Right lobe of liver (tissue), 6 donors: ENCODE measurements at places on chromosomes 2 and 18.

- DNase-seq = no peak
Measured at GRCh38 chr18:42773870-42774269, 341.6 kb downstream of the RIT2 start.

DNA sequence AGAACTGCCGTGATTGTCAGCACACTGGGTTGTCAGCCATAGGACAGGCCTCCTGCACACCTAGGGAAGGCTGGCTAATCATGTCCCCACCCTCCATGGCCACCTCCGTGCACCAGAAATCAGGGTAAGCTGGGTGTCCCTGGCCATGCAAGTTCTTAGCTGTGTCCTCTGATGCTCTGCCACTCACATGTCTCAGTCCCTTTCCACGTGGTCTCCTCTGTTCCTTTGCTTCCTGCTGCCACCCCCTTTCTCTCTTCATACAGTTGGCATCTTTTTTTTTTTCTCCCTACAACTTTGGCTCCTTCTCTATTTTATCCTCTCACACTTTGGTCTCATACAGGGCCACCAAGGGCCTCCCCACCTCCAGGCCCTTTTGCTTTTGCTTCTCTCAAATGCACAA, 153.7 kb downstream of the TPGS2 start:
- no peak for DNase-seq

DNA sequence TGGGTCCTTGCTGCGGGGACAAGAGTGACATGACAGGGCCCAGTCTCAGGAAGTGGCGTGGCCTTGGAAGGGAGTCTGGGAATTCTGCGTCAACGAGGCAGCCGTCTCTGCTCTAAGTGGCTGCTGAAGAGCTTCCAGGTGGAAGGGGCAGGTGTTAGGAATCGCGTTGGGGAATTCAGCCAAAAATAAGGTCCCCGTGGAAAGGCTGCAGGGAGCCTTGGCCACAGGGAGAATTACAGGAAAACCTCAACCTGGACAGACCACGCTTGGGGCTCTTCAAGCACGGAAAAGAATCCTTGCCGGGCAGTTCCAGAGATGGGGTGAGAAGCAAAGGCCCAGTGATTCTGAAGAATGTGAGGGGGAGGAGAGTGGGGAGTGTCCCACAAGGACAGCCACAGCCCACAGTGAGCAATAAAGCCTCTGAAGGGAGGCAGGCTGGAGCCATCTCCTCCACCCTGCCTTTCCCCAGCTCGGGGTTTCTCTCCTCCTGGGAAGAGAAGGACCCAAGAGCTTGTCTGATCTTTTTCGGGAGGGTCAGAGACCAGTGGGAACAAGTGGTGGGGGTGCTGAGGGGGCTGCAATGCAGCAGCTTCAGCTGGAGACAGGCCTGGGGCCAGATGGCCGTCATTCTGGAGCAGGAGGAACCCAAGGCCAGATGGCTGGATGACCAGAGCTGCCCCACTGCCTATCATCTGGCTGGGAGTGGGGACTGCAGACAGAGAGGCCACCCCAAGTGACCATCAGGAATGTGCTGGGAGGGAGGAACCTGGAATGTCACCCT, 106.4 kb upstream of the SMAD2 start:
- DNase-seq = no peak

DNA sequence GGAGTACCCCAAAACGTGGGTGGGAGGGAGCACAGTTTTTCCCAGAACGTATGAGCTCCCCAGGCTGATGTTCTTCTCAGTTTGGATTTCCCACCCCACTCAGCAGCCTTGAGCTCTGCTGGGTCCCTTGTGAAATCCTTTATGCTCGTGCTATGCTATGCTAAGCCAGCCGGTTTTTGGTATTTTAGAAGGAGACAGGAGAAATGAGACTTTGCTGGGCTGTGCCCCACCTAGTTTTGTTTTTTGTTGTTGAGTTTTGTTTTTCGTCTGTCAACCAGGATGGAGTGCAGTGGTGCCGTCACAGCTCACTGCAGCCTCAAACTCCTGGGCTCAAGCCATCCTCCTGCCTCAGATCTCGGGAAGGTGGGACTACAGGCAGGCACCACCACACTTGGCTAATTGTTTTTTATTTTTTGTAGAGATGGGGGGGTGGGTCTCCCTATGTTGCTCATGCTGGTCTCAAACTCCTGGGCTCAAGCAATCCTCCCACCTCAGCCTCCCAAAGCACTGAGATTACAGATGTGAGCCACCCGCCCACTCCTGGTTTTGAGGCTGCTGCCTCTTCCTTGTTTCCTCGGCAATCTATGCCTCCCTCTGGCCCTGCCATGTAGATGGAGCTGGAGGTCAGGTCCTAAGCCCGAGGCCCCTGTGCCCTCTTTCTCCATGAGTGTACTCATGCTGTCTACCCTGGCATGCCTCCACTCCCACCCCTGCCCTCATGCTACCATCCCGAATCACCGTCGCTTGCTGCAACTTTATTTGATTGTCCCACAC, 17.5 kb upstream of the MGAT4A start:
- DNase-seq = no peak

DNA sequence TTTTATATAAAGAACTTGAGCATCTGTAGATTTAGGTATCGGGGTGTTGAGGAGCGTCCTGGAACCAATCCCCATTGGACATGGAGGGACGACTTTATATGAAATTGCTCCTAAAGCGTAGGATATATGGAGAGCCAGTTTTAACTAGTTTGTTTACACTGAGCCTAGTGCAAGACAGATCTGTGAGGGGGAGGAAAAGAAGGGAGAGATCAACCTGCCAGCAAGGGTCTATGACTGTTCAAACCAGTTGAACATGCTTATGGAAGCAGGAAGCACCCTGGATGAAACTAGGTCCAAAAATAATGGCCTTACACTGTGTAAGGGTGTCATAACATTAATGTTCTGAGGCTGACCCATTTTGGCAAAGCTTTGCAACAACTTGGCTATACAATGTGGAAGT, 34.0 kb upstream of the SLC40A1 start:
- no peak for DNase-seq

GRCh38 chr2:61277756-61278155, 115.8 kb downstream of the C2orf74 start:
- DNase-seq = no peak

GRCh38 chr2:238459081-238459629, 32.4 kb downstream of the ASB1 start:
- DNase-seq = no peak

GRCh38 chr18:28112056-28112470, 64.9 kb downstream of the CDH2 start:
- DNase-seq = no peak

DNA sequence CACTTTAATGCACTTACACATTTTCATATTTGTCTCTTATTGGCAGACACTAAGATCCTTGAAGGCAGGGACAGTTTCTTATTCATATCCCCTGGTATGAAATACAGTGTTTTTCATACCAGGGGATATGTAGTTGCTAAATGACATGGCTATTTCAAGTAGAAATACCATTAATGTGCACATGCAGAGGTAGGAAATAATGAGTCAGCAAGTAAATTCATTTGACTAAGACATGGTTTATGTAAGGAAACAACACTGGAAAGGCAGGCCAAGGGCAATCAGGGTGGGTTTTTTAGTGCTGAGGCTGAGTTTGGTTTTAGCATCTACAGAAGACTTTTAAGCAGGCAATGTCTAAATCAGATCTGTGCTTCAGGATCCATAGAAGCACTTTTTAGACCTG, 155.9 kb downstream of the WDPCP start:
- DNase-seq = no peak

DNA sequence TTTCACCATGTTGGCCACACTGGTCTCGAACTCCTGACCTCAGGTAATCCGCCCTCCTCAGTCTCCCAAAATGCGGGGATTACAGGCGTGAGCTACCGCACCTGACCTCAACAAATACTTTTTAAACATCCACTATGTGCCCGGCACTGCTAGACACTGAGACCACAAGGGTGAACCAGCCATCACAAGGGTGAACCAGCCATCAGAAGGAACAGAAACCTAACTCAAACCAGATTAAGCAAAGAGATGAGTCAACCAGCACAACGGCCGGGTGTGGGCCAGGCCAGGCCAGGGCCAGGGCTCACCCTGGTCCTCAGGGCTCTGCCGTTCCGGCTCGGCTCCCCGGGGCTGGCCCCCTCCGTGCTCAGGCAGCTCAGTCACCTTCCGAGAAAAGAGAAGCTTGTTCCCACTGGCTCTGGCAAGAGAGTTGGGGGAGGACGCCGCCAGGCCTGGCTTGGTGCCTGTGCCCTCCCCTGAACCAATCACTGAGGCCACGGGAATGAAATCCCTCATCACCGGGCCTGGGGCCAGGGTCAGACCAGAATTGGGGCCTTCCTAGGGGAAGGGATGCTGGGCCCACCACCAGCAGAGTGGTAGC, 4.4 kb downstream of the TEX44 start:
- no peak for DNase-seq

GRCh38 chr18:36419188-36419899, 121.8 kb downstream of the FHOD3 start:
- DNase-seq = no peak

- no peak for DNase-seq
Measured at GRCh38 chr18:55086906-55087305, 127.6 kb upstream of the CCDC68 start.

DNA sequence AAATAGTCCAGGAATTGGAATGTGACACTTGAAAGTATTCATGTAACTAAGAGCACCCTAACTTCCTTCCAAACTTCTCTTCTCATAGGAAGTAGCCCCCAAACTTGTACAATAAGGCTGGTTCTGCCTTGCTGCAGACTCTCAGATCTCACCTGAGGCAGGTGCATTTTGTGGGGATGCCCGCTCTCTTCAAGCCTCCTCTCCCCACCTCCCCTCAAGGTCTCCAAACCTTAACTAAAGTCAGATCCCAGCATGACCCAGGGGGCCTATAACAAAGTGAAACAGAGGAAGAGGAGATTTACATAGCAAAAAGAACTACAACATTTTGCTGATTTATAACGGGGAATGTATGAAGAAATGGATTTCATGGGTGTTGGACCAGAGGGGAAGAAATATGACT, 23.6 kb downstream of the CDKL4 start:
- no peak for DNase-seq

GRCh38 chr18:8561123-8561910, 47.9 kb upstream of the RAB12 start:
- no peak for DNase-seq

DNA sequence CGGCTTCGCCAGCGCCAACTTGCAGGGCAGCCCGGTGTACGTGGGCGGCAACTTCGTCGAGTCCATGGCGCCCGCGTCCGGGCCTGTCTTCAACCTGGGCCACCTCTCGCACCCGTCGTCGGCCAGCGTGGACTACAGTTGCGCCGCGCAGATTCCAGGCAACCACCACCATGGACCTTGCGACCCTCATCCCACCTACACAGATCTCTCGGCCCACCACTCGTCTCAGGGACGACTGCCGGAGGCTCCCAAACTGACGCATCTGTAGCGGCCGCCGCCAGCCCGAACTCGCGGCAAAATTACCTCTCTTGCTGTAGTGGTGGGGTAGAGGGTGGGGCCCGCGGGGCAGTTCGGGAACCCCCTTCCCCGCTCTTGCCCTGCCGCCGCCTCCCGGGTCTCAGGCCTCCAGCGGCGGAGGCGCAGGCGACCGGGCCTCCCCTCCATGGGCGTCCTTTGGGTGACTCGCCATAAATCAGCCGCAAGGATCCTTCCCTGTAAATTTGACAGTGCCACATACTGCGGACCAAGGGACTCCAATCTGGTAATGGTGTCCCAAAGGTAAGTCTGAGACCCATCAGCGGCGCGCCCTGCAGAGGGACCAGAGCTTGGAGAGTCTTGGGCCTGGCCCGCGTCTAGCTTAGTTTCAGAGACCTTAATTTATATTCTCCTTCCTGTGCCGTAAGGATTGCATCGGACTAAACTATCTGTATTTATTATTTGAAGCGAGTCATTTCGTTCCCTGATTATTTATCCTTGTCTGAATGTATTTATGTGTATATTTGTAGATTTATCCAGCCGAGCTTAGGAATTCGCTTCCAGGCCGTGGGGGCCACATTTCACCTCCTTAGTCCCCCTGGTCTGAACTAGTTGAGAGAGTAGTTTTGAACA, 15.1 kb downstream of the HOXD3 start:
- no peak for DNase-seq

- peak; percentile 62 for DNase-seq
Measured at GRCh38 chr2:121489284-121489683, 41.4 kb upstream of the RNU4ATAC start.

DNA sequence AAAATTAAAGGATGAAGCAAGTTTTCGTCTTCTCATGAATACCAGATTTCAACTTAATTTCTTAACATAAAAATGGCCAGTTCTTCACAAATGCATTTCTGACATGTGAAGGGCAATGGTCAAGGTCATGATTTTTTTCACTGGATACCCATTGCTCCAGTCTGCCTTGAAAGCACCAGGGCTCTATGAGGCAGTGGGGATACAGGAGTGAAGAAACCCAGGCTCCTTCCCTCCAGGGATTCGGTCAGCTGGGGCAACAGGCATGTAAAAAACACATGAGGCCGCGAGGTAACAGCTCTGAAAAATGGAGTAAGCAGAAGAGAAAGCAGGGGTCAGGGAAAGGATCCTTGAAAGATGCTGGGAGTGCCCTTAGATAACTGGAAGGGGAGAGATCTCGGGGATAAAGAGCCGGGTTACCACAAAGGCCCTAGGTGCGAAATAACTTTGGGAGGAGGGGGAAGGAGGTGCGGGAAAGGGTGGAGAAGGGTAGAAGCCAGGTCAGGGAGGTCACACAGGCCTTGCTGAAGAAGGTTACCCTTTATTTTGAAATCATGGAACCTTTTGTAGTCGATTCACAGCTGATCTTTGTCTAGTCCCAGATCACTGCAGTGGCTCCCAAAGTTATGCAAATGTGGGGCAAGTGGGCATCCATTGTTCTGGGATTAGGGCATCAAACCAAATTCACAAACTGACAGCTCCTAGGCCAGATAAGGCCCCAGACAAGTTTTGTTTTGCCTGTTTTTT, 5.2 kb upstream of the SPRED2 start:
- no peak for DNase-seq

DNA sequence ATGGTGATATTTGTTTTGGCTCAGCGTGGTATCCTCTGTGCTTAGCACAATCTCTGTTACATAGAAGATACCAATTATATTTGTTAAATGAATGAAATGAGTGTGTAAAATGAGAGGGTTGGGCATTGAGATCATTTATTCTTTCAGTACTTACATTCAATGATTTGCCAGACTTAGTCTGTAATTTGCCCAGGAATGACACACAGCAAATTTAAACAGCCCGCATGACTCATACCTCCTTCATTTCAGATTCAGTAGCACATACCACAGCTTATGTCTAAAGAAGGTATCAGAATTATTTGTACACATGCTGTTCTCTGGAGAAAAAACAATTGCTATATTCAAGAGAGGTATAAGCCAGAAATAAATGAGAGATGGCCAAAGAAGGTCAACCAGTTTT, 37.0 kb downstream of the KLHL14 start:
- no peak for DNase-seq
